ENCODE measurements at places on chromosomes 2 and 18.

GRCh38 chr2:166862468-166863132 lies 25.7 kb upstream of the XIRP2 start:
- DNase-seq: no peak

DNA sequence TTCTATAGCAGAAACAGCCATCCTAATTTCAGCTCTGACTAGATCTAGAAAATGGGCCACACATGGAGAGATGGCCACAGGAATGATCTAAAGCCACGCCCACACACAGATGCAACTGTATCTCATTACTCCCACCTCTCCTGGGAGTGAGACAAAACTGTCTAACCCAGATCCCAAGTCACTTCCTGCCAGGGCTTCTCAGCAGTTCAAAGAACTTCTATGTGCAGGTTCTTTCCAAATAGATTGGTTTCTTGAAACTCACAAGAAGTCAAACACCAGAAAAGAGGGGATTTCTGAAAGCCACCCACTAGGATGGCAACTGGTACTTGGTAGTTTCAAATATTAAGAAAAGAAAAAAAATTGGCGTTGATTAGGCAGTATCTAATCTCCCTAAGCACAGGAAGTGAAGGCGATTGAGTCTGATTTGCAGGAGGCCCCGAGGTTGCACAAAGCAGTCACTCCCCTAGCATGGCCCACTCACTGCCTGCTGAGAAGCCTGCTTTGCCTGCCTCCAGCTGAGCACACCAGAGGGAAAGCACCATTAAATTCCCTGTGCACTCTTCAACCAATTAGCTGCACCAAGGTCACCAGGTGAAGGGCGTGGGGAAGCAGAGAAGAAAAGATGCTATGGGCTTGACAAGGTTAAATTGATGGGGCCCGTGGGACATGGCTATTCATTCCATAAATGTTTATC lies 51.1 kb downstream of the PAPOLG start:
- no peak for DNase-seq

DNA sequence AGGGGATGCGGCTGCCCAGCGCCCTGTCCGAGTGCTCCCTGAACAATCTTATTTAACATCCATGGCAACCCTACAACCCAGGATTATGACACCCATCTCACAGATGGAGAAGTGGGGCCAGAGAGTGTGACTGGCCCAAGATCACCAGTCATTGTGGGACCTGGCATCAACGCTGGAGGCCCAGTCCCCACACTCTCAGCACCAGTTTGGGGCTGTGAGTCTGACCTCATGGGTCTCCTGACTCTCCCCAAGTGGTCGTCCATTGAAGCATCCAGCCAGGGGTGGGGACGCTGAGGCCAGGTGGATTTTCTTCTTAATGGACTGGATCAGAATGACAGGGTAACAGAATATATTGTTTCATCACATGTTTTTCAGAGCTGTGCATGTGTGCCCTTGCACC lies 24.5 kb downstream of the MAL start:
- no peak for DNase-seq

DNA sequence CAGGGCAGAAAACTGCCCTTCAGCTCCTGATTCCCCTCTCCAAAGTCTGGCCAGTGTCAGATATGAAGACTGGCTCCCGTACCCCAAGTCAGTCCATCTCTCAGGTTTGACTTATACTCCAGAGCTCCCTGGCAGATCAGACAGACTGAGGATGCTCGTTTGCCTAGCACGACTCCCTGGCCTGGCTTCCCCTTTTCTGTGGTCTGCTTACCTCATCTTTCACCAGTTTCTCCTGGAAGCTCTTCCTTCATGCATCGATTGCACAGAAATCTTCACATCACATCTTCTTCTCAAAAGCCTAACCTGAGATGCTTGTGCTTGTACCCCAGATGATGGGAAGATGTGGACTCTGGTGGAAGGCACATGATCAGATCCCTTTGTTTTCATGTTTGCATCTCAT lies 387.9 kb upstream of the POU3F3 start:
- no peak for DNase-seq

DNA sequence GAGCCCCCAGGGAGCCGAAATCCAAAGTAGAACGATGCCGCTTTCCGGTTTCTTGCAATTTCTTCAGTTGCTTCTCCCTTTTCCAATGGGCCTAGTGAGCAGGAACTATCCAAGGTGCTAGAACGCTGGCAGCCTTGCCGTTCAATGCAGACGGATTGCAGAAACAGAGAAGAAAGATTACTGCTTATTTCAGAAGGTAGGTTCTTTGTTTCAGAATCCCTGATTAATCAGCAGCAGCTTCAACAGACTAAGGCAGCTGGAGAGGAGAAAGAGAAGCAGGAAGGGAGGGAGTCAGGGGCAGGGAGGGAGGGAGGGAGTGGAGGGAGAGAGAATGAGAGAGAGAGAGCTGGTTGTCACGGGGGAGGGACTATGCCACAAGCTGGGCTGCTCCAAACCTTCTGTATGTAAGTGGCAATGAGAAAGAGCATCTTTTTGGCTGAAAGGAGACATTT lies 576 bp downstream of the NYAP2 start:
- DNase-seq: no peak

GRCh38 chr2:128734521-128735295 lies 416.0 kb upstream of the HS6ST1 start:
- DNase-seq: no peak

GRCh38 chr2:191783416-191783815 lies 63.5 kb downstream of the CAVIN2 start:
- DNase-seq: no peak

- no peak for DNase-seq
Observed at GRCh38 chr2:156430980-156431358, 5.2 kb upstream of the GPD2 start.

DNA sequence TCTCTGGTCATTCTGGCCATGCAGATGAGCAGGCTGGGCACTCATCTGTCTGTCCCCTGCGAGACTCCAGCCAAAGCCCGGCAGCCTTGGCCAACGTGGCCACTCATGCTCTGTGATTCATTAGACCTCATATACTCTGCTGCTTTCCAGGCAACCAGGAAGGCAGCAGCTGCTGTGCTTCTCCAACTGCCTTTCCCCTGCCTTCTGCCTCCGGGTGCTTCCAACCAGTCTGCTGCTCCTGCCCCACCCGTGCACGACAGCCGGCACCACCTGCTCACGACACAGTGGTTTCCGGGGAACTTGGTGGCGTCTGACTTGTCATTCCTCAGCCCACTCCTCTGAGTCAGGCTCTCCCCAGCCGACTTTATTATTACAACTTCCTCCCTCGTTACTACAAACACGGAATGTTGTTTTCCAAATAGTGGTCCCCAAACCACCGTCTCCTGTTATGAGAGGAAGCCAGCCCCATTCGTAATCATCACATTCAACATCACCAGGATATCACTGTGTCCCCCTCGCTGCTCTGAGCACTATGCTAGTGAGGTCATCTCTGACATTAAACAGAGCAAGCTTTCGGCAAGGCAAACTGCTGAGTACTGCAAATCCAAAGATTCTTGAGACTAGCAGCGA lies 392.4 kb downstream of the ALK start:
- no peak for DNase-seq

DNA sequence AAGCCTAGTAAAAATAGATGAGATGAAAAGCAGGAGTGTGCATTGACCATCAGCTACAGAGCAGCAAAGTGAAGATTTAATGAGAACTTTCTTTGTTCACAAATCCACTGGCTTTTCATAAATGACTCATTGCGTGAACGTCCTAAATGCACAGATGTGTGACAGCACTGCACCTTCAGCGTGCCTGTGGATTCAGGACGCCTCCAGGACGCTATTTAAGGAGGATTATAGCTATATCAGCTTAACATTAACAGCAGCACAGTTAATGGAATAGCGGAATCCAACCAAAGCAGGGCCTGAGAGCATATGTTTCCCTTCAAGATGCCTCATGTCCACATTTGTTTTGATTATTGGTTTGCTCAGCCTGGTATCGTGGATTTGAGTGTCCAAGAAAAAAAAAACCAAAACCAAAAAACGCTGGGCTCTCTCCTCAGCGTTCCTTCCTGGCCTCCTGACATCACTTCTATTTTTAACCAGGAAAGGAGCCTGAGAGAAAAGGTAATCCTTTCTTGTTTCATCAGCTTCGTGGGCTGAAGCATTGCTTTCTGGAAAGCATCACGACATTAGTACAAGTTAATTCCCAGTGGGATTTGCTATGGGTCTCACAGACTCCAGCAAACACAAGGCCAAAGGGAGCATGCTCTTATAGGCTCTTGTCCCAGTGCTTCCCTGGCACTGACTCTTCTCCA lies 447.0 kb upstream of the SMIM21 start:
- no peak for DNase-seq

GRCh38 chr2:118705032-118705431 lies 142.4 kb downstream of the EN1 start:
- no peak for DNase-seq

- no peak for DNase-seq
Observed at GRCh38 chr2:75146606-75147332, 52.6 kb downstream of the TACR1 start.
